ENCODE measurements at places on chromosomes 2 and 18.

DNA sequence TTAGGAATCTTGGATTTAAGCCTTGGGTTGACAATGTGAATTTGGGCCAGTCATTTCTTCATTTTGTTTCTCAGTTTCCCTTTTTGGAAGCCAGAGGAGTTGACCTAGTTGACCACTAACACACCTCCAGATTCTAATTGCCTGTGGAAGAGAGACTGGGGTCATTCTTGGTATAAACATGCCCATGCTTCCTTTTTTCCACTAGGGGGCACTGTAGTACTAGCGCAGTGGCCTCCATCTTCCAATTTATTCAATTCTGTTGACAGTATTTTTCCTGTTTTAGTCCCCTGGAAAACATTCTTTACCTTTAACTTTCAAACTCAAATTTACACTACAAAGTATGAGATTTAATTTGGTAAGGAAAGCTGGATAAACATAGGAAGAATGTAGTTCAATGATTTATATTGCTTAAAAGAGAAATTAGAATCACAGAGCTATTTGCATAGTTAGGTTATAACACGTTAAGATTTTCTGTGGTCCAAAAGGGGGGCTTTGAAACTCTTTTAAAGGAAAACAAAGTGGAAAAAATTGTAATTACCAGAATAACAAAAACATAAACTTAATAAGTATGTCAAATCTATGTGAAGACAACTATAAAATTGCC, 57.5 kb upstream of the AGPS start:
- peak; percentile 55 for DNase-seq

DNA sequence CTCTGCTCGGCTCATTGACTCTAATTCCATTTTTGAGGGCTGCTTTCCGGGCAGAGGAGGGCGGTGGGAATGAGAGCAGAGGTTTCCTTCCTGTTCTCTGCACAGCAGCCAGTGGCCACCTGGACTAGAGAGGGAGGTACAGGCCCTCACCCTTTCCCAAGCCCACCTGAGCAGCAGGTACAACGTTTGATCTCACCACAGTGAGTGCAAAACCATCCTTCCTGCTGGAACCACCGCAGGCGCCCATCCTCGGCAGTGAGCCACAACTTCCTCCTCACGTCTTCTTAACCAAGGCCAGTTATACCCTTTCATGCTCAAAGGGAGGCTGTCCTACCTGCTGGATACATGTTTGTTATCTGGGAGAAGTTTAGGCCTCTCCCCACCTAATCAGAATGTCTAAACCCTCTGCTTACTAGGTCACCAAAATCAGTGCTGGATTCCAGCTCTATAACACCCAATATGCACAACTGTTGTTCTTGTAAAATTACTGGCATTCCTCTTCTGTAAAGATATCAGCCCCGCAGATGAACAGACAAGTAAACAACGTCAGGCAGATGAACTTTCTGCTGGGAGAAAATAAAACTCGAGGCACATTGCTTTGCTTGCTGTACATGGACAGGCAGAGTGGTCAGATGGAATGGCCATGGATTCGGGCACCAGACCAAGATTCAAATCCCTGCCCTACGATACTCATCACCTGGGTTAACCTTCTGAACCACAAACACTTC, 191.4 kb downstream of the SH3RF3 start:
- peak; percentile 29 for DNase-seq

GRCh38 chr2:43576981-43577892, 18.6 kb downstream of the THADA start:
- DNase-seq = peak; percentile 85

GRCh38 chr2:218398437-218399390, 954 bp upstream of the CTDSP1 start:
- peak; percentile 90 for DNase-seq

All from common myeloid progenitor, CD34-positive (primary cell).